ENCODE measurements at places on chromosomes 6 and 20.

DNA sequence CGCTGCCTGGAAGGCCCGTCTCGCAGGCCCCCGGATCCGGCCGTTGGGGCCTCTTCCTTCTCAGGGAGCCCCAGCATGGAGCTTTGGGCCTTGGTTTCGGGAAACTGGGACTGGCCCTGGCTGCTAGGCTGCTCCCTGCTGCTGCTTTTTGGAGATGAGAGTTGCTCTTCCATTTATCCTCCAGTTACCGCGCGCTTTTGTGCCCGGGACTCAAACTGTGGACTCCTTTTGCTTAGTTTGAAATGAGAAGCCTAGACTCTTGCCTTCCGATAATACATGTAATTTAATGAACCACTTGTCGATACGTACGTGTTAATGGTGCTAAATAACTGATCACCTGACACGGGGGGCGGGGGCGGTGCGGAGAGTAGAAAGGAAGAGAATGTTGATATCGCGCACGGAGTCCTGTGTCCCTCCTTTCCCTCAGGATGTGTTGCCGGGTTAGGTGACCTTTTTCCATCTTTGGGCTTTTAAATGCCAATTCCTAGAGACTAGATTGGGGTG, 968 bp downstream of the PHF3 start:
- peak; percentile 36 for DNase-seq

DNA sequence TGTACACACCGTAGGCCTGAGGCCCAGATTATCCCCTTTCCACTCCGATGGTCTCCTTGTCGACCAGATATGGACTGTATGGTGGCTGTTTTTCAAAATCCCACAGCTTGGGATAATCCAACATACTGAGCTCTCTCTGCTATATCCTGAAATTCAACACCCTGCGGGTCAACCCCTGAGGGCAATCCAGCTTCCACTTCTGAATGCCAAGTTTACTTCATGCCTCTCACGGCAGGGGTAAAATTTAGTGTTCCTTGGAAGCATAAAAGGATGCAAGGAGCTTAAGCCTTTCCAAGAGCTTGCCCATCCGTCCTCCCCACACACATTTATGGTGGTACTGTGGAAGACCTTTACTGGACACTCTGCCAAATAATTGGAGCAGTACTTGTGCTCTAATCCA, 90.7 kb downstream of the PLG start:
- DNase-seq: no peak

GRCh38 chr6:158769771-158770432, 49.3 kb downstream of the EZR start:
- DNase-seq: peak; percentile 76

GRCh38 chr20:19966840-19967239, 50.3 kb upstream of the NAA20 start:
- no peak for DNase-seq

DNA sequence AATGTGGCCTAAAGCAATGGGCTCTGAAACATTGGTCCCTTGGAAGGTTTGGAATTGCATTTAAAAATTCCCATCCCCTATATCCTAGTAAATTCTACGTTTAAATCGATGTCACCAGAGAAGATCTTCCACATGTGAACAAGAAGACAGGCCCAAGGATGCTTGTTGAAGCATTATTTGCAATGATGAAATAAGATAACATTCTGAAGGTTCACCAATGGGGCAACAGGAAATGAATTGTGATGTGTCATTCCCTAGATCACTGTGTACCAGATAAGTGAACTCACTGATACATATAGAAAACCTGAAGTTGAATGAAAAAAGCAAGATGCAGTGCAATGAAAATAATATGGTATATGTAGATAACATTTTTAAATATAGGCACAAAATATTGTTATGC, 464.3 kb upstream of the BTBD3 start:
- peak; percentile 65 for DNase-seq

GRCh38 chr20:50341050-50341449, 150.4 kb downstream of the CEBPB start:
- no peak for DNase-seq

- DNase-seq: no peak
Measured at GRCh38 chr6:17869753-17870050, 117.7 kb downstream of the KIF13A start.

GRCh38 chr6:110408901-110409300, 6.5 kb downstream of the DDO start:
- DNase-seq: no peak

GRCh38 chr6:34239893-34240292, 3.2 kb downstream of the HMGA1 start:
- DNase-seq: no peak

- peak; percentile 56 for DNase-seq
Measured at GRCh38 chr6:72788188-72788587, 166.3 kb downstream of the KCNQ5 start.

GRCh38 chr6:29486577-29486976, 1.2 kb downstream of the MAS1L start:
- DNase-seq: no peak

- DNase-seq: no peak
Measured at GRCh38 chr6:150928882-150929281, 63.4 kb downstream of the MTHFD1L start.

DNA sequence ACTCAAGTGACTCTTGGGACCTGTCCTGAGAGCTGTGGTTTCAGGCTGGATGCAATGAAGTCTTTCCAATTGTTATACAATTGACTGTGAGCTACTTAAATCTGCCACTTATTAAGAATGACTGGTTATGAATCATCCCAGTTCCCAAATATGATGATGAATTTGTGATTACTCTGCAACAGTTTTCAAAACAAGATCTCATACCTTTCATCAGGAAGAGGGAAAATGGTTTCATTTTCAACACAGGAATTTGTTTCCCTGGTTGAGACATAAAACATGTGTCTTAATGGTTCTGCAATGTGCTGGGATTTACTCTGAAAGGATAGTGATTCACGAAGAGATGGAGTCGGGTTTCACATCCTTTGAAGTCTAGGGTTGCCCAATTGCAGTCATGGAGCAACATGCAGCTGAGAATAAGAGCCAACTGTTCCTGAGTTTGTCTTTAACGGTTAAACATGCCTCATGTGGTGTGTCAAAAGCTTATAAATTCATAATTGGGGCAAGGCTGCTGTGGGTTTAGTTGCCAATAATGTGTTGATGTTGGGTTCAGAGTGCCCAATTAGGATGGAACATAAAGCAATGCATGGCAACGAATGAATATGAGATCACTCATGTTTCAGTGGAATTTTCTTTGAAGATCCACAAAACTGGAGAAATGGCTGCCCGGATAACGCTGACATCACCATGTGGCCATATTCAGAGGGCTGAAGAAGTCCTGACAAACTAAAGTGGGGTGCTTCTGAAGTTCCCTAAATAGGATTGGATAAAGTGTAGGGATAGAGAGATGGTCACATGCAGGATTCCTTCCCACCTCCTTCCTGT, 41.0 kb downstream of the CYP24A1 start:
- peak; percentile 99 for DNase-seq

DNA sequence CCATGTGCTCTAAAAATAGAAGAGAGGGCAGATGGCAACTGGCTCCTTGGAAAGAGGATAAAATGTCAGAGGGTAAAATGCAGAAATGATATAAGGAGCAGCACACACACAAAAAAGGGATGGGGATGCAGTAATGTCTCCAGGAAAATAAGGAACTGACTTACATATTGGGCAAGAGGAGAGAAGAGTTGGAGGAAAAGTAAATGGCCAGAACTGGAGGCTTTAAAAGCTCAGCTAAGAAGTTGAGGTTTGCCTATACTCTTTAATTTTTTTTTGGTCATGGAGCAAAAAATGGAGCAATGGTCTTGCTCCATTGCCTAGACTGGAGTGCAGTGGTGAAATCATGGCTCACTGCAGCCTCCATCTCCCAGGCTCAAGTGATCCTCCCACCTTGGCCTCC, 93.7 kb downstream of the SULF2 start:
- DNase-seq: peak; percentile 35

GRCh38 chr6:26539071-26539615, 977 bp downstream of the HMGN4 start:
- no peak for DNase-seq

DNA sequence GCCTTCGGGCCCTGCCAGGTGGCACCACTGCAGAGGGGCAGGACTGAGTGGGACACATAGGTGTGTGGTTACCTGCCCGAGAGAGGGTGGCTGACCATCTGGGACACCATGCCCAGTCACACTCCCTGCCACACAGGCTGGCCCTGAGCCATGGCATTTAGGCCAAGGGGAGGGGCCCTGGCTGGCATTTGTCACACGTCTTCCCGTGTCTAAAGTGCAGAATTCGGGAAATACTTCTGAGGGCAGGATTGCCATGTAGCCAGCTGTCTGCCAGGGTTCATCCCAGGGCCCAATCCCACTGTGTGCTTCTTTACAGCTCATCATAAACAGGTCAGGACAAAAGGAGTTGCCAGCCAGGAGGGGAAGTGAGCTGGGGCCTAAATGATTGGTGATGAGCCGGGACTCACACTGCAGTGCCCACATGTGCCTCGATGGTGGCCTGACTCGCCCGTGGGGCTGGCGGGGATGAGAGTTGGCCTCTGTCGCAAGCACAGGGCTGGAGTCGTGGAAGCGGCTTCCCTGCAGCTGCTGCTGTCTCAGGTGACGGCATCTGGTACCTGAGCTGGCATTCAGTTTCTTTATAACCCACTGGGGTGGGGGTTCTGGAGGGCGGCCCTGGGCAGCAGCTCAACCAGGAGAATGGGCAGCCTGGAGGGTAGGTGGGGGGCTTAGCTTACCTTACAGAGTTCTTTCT, 5.9 kb upstream of the UNC93A start:
- DNase-seq: no peak

GRCh38 chr6:16089232-16090062, 39.4 kb upstream of the MYLIP start:
- no peak for DNase-seq

DNA sequence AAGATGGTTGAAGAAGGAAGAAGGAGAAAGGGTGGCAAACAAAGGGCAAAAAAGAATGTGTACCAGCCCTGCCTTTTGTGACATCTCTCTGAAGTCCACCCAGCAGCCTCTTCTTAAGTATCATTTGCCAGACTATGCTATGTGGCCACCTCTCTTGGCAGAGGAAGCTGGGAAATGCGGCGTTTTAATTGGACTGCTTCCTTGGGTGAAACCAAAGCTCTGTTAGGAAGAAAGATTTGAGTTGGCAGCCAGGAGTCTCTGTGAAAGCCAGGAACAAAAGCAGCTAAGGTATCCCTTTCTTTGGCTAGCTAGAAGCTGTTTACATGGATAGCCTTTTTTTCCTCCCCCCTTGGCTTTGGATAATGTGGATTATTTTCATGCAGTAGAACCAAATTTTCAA, 67.5 kb upstream of the GTSF1L start:
- no peak for DNase-seq

DNA sequence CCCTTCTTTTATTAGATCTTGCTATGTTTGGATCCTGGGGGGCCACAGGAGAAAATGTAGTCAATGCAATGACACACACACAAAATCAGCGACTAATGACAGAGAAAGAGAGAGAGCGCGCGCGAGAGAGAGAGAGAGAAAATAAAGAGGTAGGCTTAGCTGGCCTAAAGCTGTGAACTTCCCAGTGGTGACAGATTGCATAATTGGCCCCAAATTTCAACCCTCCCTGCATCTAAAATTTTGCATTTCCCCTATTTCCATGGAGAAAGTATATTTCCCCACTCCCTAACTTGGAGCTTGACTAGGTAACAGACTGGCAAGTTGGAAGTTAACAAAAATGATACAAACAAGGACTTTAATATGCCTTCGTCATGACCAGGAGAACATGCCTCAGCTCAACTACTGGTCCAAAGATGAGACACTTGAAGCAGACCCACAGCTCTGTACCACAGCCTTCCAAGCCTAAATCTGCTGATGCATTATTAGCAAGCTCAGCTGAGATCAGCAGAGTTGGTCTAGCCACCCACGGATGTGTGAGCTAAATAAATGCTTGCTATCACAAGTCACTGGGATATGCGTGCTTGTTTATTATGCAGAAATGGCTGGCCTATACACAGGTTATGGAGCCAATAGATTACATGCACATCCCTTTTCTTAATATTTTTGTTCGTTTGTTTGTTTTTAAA, 118.1 kb upstream of the PRDM1 start:
- no peak for DNase-seq

- DNase-seq: no peak
Measured at GRCh38 chr6:24666097-24666640, 530 bp downstream of the TDP2 start.

Measured in LHCN-M2 (cell line).